Activated CD8-positive, alpha-beta T cell treated with anti-CD3 and anti-CD28 coated beads for 36 hours (primary cell): ENCODE measurements at places on chromosomes 16 and 17.

GRCh38 chr16:54422159-54422558 is 135.6 kb upstream of the IRX3 start:
- no peak overlapping the region for H3K4me3 ChIP-seq
- no peak overlapping the region for H3K27ac ChIP-seq
- H3K4me1 ChIP-seq: no peaks in the 10 kb centered on the region
- no peaks in the 10 kb centered on the region for H3K36me3 ChIP-seq

GRCh38 chr17:74520016-74520434 is 11.2 kb downstream of the CD300LB start:
- peaks cover 12% of the 10 kb centered on the region for H3K4me1 ChIP-seq
- no peak overlapping the region for H3K27ac ChIP-seq
- H3K36me3 ChIP-seq: no peaks in the 10 kb centered on the region
- no peak overlapping the region for H3K4me3 ChIP-seq
- DNase-seq: peak; percentile 55

DNA sequence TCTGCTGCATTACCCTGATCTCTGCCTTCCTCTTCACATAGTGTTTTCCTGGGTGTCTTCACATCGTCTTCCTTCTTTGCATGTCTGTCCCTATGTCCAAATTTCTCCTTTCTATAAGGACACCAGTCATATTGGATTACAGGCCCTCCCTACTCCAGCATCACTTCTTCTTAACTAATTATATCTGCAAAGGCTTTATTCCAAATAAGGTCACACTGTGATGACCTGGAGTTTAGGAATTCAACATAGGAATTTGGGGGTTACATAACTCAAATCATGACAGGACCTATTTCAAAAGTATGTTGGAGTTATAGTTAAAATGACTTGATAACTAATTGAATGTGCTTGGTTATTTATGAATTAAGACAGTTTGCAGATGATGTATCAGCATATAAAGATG is 490.5 kb upstream of the ERCC4 start:
- no peak for DNase-seq
- H3K27ac ChIP-seq: no peak overlapping the region
- H3K4me3 ChIP-seq: no peak overlapping the region
- no peaks in the 10 kb centered on the region for H3K4me1 ChIP-seq
- no peaks in the 10 kb centered on the region for H3K27me3 ChIP-seq

GRCh38 chr16:56986361-56986760 is 3.0 kb upstream of the NLRC5 start:
- H3K27ac ChIP-seq: peak overlapping the region; percentile 99
- peaks cover 63% of the 10 kb centered on the region for H3K4me1 ChIP-seq
- no peaks in the 10 kb centered on the region for H3K27me3 ChIP-seq
- peak overlapping the region; percentile 97 for H3K4me3 ChIP-seq
